ENCODE measurements at places on chromosomes 4 and X.

GRCh38 chrX:150165776-150166610 is 197.1 kb upstream of the MAMLD1 start:
- no peak for DNase-seq

GRCh38 chrX:115058276-115058675 is 40.9 kb upstream of the IL13RA2 start:
- no peak for DNase-seq

GRCh38 chr4:28702571-28702970 is 1841.9 kb downstream of the STIM2 start:
- no peak for DNase-seq

DNA sequence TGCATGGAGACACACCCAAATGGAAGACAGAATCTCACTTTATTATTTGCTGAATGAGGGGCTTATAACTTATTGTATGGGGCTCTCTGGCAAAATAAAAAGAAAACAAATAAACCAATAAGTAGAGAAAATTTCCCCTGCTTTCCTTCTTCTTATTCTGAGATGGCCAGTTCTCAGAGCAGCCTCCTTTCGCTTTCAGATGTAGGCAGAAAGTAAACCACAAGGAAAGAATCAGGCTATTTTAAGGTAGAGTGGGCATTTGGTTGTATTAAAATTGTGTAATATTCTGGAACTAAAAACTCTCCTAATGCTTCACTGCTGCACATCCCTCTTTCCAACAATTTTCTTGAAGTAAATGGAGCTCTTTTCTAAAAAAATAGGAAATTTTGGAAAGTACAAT is 241.8 kb downstream of the GALNTL6 start:
- no peak for DNase-seq

DNA sequence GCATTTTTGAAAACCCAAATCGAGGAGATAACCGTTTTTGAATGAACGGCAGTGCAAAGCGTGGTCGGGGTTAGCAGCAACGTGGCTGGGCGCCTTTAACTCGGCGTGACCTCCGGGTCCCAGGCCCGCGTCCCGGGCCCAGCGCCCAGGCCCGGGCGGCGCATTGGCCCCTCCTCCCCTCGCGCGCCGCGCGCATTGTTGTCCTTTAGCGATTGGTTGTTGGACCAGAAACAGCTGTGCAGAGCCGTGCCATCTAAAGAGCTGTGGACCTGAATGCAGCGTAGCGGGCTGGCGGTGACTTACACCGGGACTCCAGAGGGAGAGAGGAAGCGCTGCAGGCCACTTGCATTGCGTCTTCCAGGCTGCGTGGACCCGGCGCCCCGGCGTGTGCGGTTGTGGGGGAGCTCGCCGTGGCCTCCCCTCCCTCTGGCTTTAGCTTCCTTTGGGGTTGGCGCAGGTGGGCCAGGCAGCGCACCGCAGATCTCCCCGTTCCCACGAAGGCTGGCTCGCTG is at the start of gene STOX2:
Gene STOX2 (plus strand): TSS at position 227 of the 512 bp plus-strand sequence. CDS start 1,484 bp downstream, outside the sequence.
- DNase-seq = no peak

DNA sequence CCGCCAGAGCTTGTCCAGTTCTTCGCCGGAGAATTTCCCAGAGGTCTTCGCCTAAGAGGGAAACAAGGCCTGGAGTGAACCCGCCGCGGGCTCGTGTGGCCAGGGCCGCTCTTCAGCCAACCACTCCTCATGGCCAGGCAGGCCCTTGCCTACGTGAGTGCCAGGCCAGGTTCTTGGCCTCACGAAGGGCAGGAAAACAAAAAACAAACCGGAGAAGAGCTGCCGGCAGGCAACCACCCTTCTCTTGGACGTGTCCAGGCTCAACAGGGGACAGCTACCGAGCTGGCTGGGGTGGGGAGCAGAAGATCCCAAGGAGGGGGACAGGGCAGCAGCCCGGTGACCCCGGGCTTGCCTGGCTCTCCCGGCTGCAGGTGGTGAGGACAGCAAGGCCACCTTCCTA is 13.3 kb downstream of the LRPAP1 start:
- no peak for DNase-seq

GRCh38 chrX:17033225-17033624 is 86.8 kb downstream of the REPS2 start:
- no peak for DNase-seq

- no peak for DNase-seq
Measured at GRCh38 chr4:82346126-82346525, 27.7 kb downstream of the HNRNPD start.

DNA sequence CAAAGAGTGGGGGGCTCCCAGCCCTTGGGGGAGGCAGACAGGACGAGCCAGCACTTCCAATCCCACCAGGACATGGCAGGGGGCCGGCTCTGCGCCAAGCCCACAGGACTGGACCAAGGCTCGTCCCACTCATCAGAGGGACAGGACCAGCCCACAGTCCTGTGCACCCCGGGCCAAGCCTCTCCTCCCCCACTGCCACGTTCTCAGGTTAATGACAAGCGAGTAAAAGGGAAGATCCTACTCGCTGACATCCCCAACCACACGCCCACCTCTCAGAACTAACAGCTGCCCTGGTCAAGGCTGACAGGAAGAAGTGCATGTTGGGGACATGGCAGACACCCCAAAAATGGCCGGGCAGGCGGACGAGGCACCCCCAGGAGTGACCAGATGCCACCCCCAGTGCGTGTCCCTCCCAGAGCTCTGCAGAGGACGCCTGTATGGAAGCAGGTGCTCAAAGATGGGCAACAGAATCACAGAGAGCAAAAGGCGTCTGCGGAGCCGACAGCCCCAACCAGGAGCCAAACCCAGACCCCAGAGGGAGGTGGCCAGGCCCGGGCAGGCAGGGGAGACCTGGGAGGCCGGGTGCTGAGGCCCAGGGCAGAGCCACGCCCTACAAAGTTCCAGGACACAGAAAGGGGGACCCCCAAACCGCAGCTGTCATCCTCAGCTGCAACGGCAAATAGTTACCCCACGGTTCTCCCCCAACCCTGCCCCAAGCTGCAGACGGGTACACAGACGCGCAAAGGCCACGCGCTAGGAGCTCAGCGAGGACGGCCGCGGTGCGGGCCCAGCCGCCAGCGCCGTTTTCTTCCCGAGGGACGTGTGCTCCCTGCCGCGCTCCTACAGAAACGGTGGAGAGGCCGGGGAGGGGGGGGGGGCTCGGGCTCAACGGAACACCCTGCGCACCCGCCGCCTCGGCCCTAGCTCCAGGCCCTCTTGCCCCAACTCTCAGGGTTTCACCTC is 1.7 kb downstream of the CTBP1 start:
- DNase-seq = no peak

DNA sequence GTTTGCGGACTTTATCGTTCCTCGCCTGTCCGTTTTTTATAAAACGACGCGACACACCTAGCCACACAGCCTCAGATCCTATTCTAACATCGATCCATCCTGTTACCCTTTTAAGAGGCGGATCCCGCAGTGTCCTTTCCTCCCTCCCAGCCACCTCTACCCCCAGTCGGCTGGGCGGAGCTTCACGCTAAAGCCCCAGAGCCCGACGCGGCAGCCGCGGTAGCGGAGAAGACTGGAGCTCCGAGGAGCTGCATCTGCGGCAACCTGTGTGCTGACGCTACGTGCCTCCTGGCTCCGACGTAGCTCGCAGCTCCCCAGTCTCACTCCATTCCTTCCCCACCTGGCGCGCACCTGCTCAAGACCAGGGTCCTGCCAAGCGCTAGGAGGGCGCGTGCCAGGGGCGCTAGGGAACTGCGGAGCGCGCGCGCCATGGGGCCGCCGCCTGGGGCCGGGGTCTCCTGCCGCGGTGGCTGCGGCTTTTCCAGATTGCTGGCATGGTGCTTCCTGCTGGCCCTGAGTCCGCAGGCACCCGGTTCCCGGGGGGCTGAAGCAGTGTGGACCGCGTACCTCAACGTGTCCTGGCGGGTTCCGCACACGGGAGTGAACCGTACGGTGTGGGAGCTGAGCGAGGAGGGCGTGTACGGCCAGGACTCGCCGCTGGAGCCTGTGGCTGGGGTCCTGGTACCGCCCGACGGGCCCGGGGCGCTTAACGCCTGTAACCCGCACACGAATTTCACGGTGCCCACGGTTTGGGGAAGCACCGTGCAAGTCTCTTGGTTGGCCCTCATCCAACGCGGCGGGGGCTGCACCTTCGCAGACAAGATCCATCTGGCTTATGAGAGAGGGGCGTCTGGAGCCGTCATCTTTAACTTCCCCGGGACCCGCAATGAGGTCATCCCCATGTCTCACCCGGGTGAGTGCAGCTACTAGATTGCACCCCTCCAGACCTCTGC is at the start of gene RNF128:
Gene RNF128 (plus strand): TSS at position 217 of the 953 bp plus-strand sequence. CDS start 213 bp downstream, at position 430.
- peak; percentile 10 for DNase-seq

- peak; percentile 51 for DNase-seq
Measured at GRCh38 chr4:54228056-54228527, 1.0 kb upstream of the PDGFRA start.

- DNase-seq = no peak
Measured at GRCh38 chr4:46676364-46676763, 232.7 kb downstream of the COX7B2 start.

DNA sequence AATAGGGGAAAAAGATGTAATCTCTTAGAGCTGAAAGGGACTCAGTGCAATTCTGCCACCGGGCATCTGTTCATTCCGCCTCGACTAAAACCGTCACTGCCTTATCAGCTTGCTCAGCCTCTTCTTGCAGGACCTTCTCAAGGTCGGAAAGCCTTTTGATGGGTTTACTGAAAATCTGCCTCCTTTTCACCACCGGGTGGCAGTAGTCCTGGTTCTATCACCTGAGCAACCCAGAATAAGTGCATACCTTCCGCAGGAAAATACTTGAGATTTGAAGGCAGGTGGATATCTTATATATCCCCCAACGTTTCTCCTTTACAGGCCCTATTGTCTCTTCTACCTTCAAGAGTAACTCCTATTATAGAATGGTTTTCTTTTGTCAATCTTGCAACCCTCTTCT is 103.4 kb upstream of the PAK3 start:
- DNase-seq = no peak

DNA sequence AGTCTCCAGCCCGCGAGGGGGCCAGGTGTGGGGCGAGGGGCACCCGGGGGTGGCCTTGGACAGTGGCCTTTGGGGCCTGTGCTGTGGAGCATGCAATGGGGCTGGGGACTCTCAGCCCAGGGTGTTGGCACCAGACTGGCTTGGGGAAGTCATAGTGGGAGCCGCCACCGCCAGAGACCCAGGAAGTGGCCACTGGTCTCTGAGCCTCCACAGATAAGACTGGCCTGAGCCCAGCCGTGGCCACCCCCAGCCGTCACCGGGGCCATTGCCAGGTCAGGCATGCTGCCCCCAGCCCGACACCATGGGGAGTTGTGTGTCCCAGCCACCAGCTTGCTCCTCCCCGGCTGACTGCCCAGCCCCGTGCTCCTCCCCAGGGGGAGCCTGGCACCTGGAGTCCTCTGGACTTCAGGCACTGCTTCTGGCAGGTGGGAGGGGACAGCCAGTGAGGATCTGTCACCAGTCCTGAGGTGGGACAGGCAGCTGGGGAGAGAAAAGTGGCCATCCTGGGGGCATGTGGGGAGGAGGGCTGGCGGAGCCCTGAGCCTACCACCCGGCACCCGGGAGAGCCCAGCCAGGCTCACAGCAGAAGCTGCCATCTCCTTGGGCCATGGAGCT is 32.5 kb downstream of the TACC3 start:
- DNase-seq = no peak

DNA sequence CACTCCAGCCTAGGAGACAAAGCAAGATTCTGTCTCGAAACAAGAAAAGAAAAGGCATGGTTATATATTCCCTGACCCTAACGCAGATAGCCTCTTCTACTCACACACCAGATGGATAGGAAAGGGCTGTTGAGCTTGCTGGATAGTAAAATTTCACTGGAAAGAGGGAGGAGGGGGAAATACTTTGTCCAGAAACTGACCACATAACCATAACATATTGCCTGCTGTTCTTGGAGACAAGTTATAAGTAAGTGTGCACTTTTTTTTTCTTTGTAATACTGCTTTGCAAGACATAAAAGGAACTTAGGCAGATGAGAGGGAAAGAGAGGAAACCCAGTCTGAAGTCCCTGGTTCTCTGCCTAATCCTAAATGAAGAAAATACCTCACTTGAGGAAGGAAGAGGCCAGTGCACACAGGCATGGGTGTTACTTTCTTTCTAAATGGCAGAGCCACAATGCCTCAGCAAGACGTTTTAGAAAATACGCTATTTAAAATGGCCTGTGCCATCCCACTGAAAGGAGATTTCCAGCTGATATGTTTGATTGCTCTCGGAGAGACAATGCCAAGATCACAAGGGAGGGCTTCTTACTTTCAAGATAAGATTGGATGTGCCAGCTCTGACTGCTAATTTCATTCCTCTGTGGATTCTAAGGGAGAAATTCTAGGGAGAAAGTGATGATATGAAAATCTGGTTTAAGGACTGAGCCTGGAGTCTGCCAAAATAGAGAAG is 140.6 kb downstream of the DCTD start:
- DNase-seq = no peak

GRCh38 chr4:15717086-15717485 is 14.2 kb downstream of the BST1 start:
- no peak for DNase-seq
